ENCODE measurements at places on chromosomes 5 and 9.

DNA sequence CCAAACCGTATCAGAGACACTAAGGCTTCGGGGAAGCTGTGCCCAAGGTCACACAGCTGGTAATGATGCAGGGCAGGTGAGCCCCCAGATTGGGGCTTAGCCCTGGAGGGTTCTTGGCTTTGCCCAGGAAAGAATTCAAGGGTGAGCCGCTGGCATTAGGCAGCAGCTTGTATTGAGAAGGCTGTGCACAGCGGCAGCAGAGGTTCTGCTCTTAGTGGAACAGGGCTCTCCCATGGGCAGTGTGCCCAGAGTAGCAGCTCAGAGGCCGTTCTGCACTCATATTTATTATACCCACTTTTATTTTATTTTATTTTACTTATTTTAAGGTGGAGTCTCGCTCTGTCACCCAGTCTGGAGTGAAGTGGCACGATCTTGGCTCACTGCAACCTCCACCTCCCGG is 85.8 kb upstream of the IER5L start:
- DNase-seq = no peak

- DNase-seq = no peak
Measured at GRCh38 chr9:127971357-127972235, 9.2 kb downstream of the EEIG1 start.

GRCh38 chr9:123472862-123473614 is 117.0 kb downstream of the CRB2 start:
- no peak for DNase-seq

GRCh38 chr5:78675956-78676730 is 27.6 kb upstream of the LHFPL2 start:
- no peak for DNase-seq

- no peak for DNase-seq
Measured at GRCh38 chr9:2338777-2339365, 282.7 kb upstream of the VLDLR start.

GRCh38 chr5:72634444-72634843 is 127.2 kb upstream of the ZNF366 start:
- DNase-seq = no peak

All from urothelium cell line (cell line).